ENCODE measurements at places on chromosomes 4 and X.

DNA sequence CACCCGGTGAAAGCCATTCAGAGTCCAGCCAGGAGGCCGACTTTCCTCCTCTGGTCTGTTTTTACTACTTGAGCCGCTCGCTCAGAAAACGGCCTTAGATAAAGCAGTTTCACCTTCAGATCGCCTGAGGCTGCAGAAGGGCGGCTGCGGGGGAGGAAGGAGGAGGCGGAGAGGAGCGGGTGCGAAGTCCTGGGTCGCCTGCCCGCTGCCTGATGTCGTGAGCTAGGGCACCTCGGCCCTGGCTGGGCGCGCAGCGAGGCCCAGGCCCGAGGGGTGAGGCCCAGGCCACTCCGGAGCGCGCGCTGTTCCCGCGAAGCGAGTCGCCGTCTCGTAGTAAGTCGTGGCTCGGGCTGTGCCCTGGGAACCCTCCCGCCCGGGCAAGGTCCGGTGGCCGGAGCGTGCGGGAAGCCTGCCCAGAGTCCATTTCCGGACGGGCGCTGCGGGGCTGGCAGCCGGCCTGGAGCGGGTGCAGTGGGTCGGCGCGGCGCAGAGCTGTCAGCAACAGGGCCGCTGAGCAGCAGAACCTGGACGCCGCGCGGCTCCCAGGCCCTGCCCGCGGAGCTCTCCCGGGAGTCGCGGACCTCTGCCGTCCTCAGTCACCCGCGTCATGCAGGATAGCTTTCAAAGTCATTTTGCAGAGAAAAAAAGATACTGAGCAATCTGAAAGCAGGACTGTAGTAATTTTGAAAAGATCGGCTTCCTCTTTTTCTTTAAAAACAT, 18.6 kb downstream of the TRIM2 start:
- DNase-seq: peak; percentile 79

DNA sequence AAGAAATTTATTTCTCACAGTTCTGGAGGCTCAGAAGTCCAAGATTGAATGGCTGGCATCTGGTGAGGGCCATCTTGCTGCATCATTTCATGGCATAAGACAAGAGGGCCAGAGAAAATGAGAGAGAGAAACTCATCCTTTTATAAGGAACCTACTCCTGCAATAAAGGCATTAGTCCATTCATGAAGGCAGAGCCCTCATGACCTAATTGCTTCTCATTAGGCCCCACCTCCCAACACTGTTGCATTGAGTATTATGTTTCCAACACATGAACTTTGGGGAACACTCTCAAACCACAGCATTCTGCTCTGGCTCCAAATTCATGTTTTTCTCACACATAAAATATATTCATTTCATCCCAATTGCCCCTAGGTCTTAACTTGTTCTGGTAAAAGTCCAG, 14.2 kb downstream of the RNF175 start:
- DNase-seq: no peak

GRCh38 chr4:186798951-186799659, 75.4 kb upstream of the FAT1 start:
- DNase-seq: no peak

DNA sequence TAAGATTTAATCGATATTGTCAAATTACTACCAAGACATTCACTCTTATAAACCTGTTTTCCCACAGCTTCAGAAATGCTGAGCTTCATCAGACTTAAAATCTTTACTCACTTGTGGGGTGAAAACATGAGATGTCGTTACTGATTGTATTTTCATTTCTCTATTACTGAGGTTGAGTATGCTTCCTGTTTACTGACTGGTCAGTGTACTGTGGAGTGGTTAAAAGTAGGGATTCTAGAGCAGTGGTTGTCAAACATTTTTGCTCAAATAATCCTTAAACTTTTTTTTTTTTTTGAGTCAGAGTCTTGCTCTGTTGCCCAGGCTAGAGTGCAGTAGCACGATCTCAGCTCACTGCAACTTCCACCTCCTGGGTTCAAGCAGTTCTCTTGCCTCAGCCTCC, 50.3 kb downstream of the NSUN7 start:
- DNase-seq: no peak

- DNase-seq: no peak
These were observed 24.0 kb downstream of the ABCB7 start for GRCh38 chrX:75131973-75132627.

DNA sequence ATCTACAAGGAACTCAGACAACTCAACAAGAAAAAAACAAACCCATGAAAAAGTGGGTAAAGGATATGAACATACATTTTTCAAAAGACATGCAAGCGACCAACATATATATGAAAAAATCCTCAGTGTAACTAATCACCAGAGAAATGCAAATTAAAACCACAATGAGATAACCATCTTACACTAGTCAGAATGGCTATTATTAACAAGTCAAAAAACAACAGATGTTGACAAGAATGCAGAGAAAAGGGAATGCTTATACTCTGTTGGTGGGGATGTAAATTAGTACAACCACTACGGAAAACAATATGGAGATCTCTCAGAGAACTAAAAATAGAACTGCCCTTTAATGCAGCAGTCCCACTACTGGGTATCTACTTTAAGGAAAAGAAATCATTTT, 12.1 kb downstream of the NIPAL1 start:
- DNase-seq: no peak

DNA sequence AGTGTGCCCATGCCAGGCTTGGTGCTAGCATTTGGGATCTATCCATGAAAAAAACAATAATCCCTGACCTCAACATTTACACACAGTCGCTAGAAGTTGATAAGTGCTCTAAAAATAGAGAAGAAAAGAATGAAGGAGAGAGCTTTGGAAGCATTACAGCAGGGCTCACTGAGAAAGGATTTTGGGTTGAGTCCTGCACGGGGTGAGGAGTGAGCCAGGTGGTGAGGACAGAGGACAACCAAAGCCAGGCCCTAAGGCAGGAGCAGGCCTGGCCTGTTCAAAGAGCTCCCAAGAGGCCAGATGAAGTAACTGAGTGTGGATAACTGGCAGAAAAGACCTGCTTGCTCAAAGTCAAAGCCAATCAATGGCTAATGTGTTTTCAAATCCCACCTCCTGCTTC, 20.7 kb upstream of the PROM1 start:
- DNase-seq: no peak

- peak; percentile 85 for DNase-seq
These were observed at the start of gene ARMCX6 for GRCh38 chrX:101617211-101618191. Gene ARMCX6, minus strand, starts transcription at chrX:101618000. Its CDS starts 1,380 bp downstream, at chrX:101616620.

Data from right forelimb (tissue), 1 donor.